ENCODE measurements at places on chromosomes 11 and 22.
A peak's percentile ranks its signal among the peaks of the same experiment; 100 is the strongest.

GRCh38 chr11:44593251-44593650 is 27.8 kb downstream of the CD82 start:
- DNase-seq, result no peak

- DNase-seq, result peak; percentile 84
Measured at GRCh38 chr22:20776624-20777405, 2.9 kb downstream of the SERPIND1 start.

DNA sequence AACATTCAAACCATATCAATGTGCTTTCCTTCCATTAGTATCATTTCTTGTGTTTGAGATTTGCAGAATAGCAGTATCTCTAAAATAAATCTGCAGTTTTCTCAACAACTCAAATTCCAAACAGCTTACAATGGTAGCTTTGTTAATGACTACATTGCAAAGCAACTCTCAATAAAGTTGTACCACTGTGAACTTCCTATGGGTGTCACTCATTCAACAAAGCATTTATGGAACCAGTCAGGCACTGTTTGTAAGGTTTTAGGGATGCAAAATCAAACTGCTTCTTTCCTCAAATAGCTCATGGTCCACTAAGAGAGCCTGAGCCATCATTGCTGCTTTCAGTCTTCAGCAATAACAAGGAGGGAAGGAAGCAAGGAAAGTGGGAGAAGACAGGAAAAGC is 91.0 kb downstream of the CCDC83 start:
- no peak for DNase-seq

- no peak for DNase-seq
Measured at GRCh38 chr11:27467181-27467913, 5.2 kb downstream of the LGR4 start.

DNA sequence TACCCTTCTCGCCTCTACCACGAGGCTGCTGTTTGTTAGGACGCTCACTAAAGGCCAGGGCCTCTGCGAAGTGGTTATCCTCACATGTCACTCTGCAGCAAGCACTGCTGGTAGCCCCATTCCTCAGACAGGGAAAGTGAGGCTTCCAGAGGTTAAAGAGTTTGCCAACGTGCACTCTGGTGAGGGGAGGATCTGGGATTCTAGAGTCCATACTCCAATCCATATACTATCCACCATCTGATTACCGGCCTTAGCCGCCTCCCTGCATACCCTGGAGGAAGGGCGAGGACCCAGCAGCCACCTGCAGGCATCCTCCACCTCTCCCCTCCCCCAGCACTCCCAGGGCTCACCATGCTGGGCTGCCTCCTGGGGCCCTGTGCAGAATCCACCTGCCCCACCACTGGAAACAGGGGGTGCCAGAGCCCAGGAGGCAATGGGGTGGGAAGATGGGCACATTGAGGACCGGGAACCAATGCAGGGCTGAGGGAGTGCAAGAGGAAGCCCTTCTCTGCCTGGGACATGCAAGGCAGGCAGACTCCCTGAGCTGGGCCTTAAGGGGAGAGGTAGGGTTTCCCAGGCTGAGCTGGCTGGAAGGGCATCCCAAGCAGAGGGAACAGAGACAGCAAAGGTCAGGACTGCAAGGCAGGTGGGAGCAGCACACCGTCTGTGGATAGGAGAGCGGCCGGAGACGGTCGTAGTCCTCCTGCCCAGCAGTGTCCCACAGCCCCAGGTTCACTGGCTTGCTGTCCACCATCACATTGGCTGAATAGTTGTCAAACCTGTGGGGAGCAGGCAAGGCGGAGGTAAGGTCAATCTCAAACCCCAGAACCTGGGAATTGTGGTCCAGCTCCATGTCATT is 11.7 kb downstream of the RAC2 start:
- no peak for DNase-seq

DNA sequence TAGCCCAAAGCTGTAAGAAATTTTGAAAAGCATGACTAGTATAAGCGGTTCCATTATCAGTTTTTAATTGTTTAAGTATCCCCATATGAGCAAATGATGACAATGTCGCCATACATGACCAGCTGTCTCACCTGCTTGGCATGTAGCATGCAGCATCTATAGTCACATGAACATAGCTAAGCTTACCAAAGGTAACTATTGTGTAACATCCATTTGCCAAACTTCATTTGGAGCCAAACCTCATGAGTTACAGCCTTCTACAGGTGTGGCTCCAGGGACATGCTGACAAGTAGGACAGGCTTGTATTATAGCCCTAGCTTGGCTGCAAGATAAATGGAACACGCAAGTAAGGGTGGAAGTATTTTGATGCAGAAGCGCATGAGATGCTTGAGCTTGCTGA is 30.4 kb downstream of the OR10A6 start:
- DNase-seq, result no peak

DNA sequence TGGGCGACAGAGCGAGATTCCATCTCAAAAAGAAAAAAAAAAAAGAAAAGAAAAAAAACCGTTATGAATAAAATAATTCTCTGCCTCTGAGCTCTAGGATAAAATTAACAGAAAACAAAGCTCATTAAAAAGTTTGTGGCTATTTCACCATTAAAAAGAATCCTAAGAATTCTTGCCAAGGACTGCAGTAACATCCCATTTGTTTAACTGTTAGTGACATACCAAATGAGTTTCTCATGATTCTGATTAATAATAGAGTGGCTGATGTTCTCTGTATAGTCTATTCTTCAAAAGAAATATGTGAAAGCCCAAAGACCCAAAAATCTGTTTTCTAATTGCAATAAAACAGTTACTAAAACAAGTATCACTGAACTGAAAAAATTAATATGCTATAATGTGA is 19.7 kb downstream of the CLNS1A start:
- no peak for DNase-seq

DNA sequence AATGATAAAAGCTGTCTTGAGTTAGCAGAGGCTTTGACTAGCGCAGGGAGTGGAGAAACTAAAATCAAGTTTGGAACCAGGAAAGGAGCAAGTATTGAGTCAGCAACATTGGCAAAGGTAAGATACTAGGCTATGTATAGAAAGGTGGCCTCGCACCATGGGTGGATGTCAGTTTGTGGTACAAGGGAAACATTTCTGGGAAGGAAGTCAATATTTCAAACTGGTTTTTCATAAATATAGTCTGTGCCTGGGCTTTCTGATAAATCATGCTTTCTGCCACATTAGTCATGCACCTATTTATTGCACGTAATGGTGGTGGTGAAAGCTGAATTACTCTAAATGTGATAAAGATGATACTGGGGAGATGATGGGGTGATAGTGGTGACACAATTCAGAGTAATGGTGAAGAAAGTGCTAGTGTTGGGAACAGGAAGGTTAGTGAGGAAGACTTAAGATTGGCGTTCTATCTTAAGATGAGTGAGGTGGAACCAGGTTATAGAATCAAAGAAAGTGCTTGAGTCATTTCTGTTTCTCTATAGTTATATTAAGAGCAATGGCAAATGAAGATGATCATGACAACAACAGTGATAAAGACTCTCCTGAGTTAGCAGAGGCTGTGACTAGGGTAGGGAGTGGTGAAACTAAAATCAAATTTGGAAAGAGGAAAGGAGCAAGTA is 729.0 kb downstream of the FAM181B start:
- DNase-seq, result no peak

DNA sequence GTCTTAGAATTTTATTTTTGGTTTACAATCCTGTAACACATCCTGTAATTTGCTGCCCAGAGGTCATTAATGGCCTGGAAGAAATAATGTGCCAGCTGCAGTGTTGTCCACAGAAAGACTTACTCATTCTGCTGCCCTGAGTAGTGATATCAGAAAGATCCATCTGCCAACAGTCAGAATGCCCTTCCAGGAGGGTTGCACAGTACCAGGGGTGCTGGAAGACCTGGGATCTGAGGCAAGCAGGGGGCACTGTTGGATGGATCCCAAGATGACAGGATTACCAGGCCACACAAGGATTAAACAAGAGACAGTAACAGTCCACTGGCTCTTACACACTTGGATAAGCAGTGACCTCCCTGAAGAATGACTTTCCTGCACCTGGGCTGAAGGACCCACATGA is 93.8 kb upstream of the TOP3B start:
- DNase-seq, result no peak

GRCh38 chr11:118318581-118319336 is 14.2 kb downstream of the CD3E start:
- no peak for DNase-seq

GRCh38 chr11:13221722-13222121 is 55.9 kb upstream of the BMAL1 start:
- no peak for DNase-seq

GRCh38 chr22:23221351-23221804 is 41.1 kb downstream of the BCR start:
- no peak for DNase-seq

- DNase-seq, result no peak
Measured at GRCh38 chr22:49132009-49132408, 695.7 kb downstream of the BRD1 start.

- DNase-seq, result no peak
Measured at GRCh38 chr11:97143463-97143862, 753.6 kb downstream of the JRKL start.

DNA sequence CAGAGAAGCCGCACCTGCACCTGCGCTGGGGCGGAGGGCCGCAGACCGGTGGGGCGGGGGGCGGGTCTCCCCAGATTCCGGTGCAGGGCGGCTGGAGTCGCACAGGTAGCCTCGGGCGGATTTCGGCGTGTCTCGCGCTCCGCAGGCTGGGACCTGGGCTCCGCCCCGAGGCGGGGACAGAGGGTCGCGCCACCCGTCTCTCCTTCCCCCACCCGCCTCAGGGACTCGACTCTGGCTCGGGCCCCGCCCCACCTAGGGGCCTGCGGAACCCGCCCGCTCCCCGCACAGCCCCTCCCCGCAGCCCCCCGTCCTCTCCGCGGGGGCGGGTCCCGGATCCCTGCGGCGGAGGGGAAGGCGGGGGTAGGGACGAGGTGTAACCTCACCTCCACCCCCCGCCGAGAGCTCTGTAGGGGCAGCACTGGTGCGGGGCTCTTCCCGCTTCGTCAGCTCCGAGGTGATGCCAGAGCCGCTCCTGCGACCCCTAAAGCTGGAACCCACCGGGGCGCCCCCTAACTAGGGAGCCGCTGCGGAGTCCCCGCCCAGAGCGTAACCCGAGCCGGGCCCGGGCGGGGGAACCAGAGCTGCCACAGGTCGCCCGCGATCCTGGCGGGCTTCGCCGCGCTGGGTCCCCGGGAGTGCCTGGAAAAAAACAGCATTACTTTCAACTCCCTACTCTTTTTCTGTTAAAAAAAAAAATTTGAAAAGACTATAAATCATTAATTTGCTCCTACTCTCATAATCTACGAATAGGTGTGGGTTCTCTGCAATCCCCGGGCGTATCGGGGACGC is at the start of gene SLC29A2:
Gene SLC29A2 (minus strand): TSS at position 134 of the 789 bp plus-strand sequence. CDS start 169 bp downstream, outside the sequence.
- peak; percentile 85 for DNase-seq

GRCh38 chr22:24688256-24688655 is 85.3 kb downstream of the GGT1 start:
- no peak for DNase-seq

DNA sequence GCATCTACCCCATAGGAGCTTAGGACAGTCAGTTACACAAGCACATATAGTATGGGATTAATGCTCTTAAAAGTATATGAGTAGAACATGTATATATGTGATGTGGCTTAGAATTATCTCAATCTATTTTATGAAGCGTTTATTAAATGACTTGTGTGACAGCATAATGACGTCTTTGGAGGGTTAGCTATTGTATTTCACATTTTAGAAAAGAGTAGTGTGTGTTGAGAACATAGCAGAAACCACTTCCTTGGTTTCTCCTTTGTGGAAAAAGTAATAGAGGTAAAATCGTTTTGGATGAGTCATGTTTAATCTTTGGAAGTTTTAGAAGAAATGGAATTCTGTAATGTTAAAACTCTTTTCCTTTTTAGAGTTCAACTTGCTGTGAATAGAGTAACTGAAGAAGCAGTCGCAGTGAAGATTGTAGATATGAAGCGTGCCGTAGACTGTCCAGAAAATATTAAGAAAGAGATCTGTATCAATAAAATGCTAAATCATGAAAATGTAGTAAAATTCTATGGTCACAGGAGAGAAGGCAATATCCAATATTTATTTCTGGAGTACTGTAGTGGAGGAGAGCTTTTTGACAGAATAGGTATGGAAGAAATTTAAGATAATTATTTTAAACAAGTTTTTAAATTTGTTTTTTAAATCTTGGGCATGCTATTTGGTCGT is 2.4 kb downstream of the CHEK1 start:
- DNase-seq, result no peak

DNA sequence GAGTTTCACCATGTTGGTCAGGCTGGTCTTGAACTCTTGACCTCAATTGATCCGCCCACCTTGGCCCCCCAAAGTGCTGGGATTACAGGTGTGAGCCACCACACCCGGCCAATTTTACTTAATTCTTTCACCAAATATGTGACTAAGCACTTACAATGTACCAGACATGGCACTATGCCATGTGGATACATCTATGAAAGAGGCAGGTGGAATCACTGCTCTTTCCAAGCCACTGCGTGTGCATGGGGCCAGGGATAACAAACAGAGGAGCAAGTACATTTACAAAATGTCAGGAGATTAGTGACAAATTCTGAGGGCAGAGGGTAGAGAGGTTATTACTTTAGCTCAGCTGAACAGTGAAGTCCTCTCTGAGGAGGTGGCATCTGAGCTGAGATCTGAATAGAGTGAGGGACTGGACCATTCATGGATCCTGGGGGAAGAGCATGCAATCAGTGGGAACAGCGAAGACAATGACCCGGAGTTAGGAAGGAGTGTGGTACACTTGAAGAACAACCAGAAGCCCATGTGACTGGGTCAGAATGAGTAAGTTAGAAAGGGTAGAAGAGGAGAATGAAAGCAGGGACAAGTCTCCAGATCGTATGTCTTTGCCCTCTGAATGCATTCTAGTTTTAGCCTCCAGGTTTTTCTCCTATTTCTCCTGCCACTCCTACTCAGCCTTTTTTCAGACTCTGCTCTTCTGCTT is 38.3 kb upstream of the GRAMD1B start:
- DNase-seq, result no peak

DNA sequence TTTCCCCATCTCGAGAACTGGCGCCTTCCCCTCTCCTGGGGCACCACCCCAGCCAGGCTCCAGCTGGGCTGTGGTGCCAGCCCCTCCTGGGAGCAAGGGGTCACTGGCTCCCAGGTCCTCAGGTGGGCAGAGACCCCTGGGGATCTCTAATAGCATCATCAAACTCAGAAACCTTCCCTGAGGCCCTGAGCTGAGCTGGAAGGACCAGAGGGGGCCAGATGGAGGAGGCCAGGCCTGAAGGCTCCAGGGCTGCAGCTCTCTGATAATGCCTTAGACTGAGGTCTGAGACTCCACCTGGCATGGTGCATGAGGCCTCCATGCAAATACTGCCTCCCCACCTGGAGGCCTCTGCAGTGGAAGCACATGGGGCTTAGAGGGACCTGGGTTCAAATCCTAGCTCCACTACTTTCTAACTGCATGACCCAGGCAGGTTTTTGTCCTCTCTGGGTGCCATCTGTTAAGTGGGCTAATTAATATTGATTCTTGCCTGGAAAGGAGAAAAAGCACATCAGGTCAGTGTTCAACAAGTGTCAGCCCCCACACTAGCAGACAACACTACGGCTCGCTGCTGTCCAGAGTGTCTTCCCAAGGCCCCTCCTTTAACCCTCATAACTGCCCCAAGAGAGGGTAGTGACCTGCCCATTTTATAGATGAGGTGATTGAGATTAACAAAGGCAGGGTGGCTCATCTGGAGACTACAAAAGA is 1.5 kb downstream of the MAPK8IP1 start:
- no peak for DNase-seq

Measured in NCI-H187 (cell line).